Esophagus squamous epithelium (tissue), 5 donors: ENCODE measurements at places on chromosomes 2 and 18.

DNA sequence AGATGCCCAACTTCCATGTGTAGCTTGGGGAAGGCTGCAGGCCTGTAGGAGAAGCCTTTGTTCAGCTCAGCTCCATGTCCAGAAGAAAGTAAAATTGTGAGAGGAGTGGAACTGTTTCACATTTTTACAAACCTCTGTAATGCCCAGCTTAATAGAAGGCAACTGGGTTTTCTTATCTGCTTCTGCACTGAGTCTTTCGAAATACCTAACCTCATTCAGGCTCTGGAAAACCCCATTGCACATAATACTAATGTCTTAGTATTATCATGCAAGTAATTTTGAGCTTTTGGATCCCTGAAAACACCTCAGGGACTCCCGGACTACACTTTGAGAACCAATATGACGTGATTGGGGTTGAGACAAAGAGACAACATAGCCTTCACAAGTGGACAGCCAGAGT is 5.8 kb downstream of the SMIM21 start:
- no peak for DNase-seq

GRCh38 chr18:2906704-2907549 is 60.1 kb downstream of the EMILIN2 start:
- no peak for DNase-seq

DNA sequence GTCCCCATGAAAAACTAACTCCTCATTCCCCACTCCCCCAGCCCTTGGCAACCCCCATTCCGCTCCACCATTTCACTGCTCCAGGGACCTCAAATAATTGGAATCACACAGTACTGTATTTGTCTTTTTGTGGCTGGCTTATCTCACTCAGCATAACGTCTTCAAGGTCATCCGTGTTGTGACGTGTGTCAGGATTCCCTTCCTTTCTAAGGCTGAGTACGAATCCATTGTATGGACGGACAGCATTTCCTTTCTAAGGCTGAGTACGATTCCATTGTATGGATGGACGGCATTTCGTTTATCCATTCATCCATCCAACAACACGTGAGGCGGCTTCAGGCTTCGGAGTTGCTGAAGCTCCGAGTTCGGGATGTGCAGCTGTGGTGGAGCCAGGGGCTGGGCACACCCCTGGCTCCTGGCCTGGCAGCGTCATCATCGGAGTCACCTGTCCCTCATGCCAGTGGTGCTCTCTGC is 1.2 kb upstream of the ASB1 start:
- DNase-seq, result no peak

GRCh38 chr2:1593371-1594122 is 150.8 kb downstream of the PXDN start:
- DNase-seq, result no peak

GRCh38 chr2:240302933-240303595 is 132.4 kb upstream of the GPC1 start:
- DNase-seq, result no peak

DNA sequence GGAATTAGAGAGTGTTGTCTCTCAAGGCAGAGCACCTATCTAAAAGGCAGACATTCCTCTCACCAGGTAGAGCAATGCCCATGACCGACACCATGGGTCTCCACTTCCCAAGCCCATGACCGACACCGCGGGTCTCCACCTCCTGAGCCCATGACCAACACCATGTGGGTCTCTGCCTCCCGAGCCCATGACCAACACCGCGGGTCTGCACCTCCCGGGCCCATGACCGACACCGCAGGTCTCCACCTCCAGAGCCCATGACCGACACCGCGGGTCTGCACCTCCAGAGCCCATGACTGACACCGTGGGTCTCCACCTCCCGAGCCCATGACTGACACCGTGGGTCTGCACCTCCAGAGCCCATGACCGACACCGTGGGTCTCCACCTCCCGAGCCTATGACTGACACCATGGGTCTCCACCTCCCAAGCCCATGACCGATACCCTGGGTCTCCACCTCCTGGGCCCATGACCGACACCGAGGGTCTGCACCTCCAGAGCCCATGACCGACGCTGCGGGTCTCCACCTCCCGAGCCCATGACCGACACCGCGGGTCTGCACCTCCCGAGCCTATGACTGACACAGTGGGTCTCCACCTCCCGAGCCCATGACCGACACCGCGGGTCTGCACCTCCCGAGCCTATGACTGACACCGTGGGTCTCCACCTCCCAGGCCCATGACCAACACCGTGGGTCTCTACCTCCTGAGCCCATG is 262.4 kb upstream of the SALL3 start:
- DNase-seq, result no peak

DNA sequence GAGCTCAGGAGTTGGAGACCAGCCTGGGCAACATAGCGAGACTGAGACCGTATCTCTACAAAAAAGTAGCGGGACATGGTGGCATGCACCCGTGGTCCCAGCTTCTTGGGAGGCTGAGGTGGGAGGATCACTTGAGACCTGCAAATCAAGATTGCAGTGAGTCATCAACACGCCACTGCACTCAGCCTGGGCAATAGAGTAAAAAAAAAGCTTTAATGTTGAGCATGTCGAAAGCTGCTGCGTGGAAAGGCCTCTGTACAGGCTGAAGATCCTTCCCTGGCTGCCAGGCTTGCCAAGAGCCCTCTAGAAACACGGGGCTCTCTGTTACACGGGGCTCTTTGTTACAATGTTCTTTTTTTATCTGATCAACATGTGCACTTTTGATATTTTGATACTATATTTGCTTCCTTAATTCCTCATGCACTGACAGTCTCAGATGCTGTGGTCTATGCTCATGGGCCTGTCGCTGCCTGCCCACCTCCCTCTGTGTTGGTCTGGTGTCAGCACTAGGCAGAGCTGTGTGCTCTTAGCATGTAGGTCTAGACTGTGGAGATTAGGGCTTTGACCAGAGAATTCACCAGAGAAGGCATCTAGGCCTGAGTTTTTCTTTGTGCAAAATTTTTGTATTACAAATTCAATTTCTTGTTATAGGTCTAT is 18.7 kb downstream of the CLK1 start:
- DNase-seq, result no peak

DNA sequence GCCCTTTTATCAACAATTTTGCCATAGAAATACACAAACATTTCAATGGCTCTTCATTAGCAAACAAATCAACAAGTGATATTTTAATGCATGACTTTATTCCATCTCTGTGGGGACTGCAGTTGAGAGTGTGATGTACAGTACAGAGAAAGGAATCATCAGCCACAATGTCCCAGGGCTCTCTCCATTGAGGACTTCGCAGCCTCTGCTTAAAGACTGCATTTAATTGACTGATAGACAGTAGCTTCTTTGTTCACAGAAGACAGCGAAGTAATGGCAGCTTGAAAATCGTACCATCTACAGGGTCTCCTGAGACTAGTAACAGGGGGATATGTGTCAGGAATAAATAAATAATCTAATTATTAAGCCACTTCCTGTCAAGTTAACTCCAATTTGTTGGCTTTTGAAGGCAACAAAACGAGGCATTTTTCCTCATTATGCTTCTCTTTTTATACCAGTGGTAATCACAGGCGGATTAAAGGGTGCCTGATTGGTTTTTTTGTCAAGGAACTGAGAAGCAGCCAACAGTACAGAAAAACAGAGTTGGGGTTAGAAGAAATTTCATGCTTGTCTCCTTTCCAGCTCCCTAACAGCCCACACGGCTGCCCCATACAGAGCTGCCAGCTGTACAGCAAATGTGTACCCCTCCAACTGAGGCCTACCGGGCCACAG is 164.3 kb downstream of the ZNF521 start:
- DNase-seq, result no peak

GRCh38 chr18:59172664-59173249 is 33.1 kb downstream of the SEC11C start:
- DNase-seq, result no peak

GRCh38 chr2:112805542-112805941 is 21.2 kb upstream of the IL1A start:
- DNase-seq, result no peak

GRCh38 chr2:33167622-33168245 is 221.0 kb downstream of the LTBP1 start:
- no peak for DNase-seq

- DNase-seq, result no peak
These were observed 61.2 kb downstream of the KCNE4 start for GRCh38 chr2:223113161-223113560.

- DNase-seq, result no peak
These were observed 21.2 kb upstream of the MAP3K20 start for GRCh38 chr2:173054466-173054865.

GRCh38 chr2:237351046-237351445 is 62.9 kb downstream of the COL6A3 start:
- no peak for DNase-seq

DNA sequence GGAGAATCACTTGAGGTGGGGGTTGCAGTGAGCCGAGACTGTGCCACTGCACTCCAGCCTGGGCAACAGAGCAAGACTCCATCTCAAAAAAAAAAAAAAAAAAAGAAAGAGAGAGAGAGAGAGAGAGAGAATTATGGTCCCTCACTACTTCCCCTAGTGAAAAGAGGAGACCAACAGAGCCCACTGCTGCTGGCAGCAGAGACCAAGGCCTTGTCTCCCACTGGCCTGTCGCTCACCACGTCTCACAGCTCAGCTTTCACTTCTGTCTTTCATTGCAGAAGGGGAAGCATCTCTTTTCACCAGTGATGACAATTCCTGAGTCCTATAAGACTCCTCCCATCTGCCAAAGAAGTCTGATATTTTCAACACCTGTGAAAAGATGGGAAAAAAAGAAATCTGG is 81.3 kb downstream of the CLHC1 start:
- DNase-seq, result no peak

DNA sequence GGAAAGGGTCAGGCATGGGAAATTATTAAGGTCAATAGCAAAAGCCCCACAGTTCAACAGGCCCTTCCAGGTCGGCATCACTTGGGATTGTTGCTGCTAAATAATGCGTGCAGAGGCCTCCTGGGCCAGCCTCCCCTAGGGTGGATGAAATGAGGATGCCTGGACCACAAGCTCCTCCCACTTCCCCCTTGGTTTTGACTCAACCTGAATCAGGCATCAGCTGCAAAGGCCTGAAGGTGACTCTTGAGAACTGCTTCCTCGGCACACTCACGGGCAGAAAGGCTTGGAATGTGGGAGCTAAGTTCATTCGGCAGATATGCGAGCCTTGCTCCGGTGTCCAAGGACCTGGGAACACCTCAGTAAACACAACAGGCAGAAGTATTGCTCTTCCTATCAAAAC is 69.3 kb downstream of the MBP start:
- no peak for DNase-seq

DNA sequence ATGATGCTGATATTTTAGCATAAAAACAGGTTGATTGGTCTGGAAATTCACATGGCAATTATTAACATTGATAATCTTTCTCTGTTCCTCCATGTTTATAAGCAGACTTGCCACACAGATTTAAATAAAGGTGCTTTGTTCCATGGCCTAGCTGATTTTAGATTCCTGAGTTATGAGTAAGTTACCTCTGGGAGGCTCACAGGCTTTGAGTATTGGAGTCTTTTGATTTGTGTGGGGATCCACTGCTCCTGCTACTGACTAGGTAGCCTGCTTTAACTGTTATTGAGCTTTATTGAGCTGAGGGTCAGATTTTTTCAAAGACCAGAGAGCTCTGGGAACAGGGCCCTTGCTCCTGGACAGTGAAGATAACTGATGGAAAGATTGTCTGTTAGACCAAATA is 166.1 kb downstream of the ANKRD30B start:
- no peak for DNase-seq

DNA sequence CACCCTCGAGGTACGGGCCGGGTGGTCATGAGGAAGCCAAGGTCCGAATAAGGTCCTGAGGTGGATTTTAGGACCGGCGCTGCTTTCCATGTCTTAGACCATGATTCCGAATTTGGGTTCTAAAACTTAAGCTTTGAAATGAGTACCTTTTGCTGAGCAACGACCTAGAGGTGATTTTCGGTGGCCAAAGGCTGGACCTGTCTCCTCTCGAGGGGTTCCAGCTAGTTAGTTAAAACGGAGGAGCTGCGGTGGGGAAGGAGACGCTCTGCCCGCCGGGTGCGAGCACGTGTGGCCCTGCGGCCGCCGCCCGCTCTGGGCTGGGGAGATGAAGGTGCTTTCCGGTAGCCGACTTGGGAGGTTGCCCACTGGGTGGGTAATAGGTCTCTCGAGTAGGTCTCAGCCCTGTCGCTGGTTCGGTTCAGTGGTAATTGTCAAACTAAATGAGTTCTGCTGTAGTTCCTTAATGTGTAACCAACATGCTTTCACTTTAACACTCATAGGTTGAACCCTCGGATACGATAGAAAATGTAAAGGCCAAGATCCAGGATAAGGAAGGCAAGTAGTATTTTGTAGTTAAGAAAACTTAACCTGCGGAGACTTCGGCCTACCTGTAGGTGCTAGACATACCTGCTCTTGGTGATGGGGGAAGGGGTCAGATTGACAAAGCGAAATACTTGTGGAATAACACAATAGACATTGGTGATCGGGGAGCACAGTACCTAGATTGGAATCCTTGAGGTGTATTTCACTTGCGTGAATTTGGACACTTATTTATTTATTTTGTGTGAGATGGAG is 572 bp downstream of the RPS27A start:
- no peak for DNase-seq

- DNase-seq, result no peak
These were observed 82.6 kb upstream of the CYP1B1 start for GRCh38 chr2:38158378-38159118.

DNA sequence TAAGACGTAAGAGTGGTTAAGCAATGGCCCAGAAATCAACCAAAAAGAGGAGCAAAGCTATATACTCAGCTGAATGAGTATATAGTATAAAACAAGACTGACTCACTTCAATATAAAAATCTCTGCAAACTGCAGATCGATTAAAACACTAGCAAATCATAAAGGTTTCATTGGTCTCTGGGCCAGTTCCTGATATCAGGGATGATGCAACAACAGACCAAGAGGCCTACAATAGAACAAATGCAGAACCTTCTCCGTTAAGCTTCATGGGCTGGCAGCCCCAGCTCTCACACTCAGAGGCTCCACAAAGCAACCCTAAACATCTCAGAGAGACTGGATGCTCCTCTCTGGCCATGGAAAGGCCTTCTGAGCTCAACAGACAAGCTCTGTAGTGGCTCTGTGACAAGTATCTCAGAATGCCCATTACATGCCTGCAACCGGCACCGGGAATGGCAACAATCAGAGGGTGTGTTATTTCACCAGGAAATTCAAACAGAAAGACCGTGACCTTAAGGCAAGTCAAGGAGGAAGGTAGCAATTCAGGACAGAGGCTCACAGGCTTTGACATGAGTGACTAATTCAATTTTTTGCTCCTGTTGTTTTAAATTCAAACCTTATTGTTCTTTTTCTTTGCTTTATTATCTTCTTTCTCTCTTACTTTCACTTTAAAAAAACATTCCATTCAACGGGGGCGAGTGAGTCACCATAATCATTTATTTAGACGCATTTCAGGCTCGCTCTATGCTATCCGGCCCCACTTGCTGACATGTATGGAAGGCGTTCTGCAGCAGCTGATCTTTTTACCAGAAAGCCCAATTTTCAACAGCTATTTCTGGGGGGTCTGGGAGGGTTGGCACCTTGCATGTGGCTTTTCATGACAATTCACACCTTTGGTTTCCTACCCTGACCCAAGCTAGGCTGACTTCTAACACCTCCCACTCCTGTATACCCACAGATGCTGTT is 15.1 kb downstream of the CYRIA start:
- no peak for DNase-seq

GRCh38 chr2:175463589-175464310 is 282.2 kb upstream of the ATP5MC3 start:
- DNase-seq, result no peak
